PC-9 (cell line): ENCODE measurements at places on chromosomes 6 and 20. TPM values are rescaled to one million over a fixed set of nuclear protein-coding genes. Genes with fewer than 3 reads are reported as not detected.

The SLA2 gene
- not detected in 2 replicates for total RNA-seq

The TP53TG5 gene
- 0.23 TPM in 1 of 2 replicates, not detected in the other for total RNA-seq

The IRF4 gene
- total RNA-seq, result not detected in 2 replicates

The TCF15 gene
- not detected in 2 replicates for total RNA-seq

The VGLL2 gene
- not detected in 2 replicates for total RNA-seq

The DDX43 gene
- total RNA-seq, result 3.1 and 5.0 TPM in 2 replicates

The LRFN2 gene
- total RNA-seq, result not detected in 2 replicates

The LGSN gene
- not detected in 2 replicates for total RNA-seq

The LTA gene
- total RNA-seq, result not detected in 2 replicates

The PTCHD4 gene
- total RNA-seq, result 0.15 TPM in 1 of 2 replicates, not detected in the other

The TMEM74B gene
- total RNA-seq, result 0.44 and 1.2 TPM in 2 replicates

The TMEM14A gene
- 48.9 and 75.2 TPM in 2 replicates for total RNA-seq
